ENCODE measurements at places on chromosomes 11 and 22.

GRCh38 chr11:109762546-109762945 is 330.6 kb upstream of the ZC3H12C start:
- DNase-seq: no peak

DNA sequence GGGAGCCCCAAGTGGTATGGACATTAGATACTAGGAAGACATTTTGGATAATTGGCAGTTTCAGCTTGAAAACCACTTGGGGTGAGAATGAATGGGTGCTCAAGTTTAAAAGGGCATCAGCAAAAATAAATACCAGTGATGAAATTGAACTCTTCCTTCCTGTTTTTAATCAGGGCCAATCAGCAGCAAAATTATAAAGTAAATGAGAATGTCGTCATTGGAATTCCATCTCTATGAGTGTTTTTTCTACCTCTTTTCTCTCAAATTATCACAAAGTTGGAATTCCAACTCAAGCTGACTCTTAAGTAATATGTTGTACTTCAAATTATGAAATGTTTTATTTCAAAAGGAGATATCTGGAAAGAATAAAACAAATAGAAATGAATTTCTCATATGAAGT is 730.6 kb downstream of the METTL15 start:
- peak; percentile 53 for DNase-seq

DNA sequence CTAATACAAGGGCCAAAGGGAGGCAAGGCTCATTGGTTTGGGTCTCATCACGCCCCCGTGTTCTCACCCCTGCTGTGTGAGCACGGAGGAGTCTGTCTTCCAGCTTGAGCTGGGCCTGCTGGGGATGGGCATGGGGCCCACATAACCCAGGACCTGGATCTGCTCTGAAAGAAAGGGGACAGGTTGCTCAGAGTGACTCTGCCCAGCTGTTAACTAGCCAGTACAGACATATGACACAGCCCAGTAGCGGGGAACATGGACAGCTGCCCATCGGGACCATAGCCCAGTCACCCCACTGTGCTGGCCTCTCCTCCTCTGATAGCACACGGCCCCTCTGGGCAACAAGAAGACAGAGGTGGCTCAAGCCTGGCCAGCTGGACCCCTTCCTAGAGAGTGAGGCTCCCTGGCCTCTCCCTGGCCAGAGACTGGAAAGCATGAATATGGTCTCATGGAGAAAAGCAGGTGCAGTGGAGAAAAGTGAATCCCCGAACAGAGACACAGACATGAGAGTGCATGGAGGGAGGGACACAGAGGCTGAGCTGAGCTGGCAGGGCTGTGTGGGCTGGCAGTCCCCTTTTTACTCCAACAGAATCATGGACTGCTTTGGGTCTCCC is 973.9 kb downstream of the BRD1 start:
- DNase-seq: no peak

GRCh38 chr11:44601471-44602370 is 36.3 kb downstream of the CD82 start:
- DNase-seq: no peak

DNA sequence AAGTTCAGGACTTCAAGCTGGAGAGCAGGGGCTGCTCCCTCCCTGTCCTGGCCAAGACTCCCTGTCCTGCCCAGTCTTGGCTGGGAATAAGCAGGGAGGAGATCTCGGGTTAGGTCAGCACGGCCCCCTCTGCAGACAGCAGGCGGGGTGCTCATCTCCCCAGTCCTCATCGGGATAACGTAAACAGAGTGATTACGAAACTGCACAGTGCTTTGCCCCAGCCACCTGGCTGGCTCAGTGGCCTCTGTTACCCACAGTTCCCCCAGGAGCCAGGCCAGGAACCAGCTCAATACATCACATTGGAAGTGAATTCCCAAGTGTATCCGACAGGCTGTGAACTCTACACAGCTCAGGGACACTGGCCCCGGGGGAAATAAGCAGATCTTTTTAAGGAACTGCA is 42.7 kb upstream of the KCNJ11 start:
- DNase-seq: no peak

GRCh38 chr11:76554767-76555166 is 109.9 kb downstream of the EMSY start:
- DNase-seq: no peak
